Foreskin fibroblast (primary cell): ENCODE measurements at places on chromosomes 16 and 17.

DNA sequence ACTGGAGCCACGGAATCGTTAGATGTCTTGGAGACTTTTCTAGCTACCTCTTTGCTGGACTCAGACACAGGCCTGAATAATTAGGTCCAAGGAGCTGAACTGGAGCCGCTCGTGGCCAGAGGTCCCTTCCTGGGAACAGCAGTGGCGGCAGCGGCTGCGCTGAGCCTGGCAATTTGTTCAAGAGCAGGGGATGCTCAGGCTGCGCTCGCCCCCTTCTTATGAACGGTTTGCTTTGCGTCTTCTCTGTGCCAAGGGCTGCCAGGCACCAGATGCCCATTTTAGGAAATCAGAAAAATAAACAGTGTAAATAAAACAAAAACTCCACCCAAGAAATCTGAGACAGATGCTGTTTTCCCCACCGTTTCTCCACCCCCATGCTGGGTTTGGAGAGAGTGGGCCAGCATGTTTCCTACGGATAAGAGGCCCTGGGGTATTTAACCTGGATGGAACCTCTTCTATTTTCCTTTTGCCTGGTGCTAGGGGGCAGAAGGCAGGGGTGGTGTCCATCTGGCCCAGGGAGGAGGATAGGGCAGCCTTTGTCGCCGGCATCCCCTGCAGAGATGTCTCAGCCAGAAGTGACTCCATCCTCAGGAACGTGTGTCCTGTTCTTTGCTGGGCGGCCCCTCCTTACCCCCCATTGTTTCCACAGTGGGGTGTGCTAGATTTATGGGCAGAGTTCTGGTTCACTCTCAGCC lies 163.4 kb downstream of the SEC14L1 start:
- DNase-seq = peak; percentile 54

DNA sequence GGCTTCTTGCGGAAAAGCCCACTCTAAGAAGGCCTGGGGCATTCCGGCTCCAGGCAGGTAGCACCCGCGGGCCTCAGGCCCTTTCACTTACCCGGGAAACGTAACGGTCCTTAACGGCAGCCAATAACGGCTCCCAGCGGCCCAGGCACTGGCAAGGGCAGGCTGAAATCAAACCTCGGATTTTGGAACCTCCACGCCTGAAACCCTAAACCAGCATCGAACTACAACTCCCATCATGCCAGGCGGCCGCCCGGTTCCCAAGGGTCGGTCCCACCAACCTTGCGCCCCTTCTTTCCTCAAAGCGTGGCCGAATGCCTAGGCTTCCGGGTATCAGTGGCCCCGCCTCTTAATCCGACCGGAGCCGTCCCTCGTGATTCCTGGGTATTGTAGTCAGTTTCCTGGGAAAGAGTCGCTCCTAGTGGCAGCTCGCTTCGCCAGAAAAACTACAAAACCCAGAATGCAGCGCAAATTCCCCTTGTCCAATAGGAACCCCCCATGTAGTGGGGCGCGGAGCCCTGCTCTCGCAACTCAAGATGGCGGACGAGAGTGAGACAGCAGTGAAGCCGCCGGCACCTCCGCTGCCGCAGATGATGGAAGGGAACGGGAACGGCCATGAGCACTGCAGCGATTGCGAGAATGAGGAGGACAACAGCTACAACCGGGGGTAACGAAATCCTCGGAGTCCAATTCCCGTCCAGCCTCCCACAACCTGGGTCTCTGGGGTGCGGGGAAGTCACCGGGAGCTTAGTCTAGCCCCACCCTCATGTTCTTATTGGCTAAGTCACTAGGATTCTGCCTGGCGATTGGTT lies at the start of gene NMT1:
Gene NMT1 (plus strand): TSS at position 521 of the 809 bp plus-strand sequence. CDS start 13 bp downstream, at position 534.
- peak; percentile 99 for DNase-seq

- DNase-seq = no peak
Measured at GRCh38 chr16:83579436-83579835, 228.3 kb upstream of the HSBP1 start.

DNA sequence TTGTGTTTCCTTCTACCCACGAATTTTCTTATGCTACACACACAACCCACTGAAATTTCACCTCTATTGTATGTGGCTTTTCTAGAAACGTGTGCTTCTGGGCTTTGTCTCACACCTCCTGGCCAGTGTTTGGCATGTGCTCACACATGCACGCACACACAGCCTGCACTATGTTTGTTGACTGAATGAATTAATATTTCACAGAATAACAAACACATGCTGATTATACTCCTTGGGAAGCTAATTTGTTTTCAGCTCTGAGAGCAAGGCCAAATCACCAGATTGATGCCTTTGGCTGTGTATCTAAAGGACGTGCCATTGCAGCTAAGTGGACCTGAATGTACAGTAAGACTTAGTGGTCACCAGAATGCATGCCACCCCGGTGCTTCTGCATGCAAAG lies 210.7 kb downstream of the WWOX start:
- no peak for DNase-seq

DNA sequence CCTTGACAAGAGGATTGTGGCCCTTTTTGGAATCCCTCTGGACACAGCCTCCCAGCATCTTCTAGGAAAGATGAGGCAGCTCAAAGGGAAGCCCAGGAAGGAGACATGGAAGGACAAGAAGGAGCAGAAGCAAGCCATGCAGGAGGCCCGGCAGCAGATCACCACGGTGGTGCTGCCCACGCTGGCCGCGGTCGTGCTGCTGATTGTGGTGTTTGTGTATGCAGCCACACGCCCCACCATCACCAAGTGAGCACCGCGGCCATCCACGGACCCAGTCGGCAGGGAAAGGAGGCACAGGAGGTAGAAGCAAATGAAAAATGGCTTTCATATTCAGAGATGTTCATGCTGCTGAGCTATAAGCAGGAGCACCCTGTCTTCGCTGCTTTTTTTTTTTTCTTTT lies 10.9 kb upstream of the MEIOC start:
- DNase-seq = no peak

DNA sequence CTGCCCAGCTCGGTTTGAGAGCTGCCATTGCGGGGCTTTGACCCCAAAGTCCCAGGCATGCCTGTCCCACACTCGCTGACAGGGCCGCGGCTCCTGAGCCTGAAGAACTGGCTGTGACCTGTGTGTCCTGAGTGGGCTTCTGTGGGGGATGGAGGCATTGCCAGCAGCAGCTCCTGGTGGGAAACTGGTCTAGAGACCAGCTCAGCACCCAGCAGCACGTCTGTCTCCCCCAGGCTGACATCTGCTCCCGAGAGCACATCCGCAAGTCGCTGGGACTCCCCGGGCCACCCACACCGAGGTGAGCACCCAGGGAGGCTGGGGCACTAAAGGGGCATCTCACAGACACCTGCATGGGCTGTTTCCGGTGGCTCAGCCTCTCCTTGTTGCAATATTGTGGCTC lies 13.4 kb downstream of the ENDOV start:
- no peak for DNase-seq

DNA sequence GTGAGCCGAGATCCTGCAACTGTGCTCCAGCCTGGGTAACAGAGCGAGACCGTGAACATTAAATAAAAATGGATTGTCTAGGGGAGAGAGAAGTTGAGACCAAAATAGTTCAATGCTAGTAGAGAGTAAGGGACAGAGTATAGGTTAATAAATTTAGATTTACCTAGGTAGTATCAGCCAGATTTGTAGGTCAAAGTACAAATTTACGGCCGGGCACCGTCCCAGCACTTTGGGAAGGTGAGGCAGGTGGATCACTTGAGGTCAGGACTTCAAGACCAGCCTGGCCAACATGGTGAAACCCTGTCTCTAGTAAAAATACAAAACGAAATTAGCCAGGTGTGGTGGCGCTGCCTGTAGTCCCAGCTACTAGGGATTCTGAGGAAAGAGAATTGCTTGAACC lies 12.2 kb upstream of the BMERB1 start:
- no peak for DNase-seq

DNA sequence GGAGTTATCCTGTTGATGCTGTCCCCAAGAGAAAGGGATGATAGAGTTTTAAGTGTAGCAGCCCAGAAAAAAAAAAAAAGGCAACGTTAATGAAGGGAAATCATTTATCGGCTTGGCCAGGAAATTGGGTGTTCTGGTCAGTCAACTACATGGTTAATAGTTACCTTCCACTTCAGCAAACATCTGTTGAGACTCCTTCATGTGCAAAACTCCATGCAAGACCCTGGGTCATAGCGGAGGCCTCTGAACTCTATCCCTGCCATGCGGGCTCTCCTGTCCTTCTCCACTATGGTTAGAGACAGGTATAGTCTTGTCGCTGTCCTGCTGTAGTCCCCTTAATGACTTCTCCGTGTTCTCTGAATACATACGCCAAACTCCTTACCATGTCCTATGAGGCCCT lies 3.5 kb upstream of the LYRM9 start:
- DNase-seq = no peak

DNA sequence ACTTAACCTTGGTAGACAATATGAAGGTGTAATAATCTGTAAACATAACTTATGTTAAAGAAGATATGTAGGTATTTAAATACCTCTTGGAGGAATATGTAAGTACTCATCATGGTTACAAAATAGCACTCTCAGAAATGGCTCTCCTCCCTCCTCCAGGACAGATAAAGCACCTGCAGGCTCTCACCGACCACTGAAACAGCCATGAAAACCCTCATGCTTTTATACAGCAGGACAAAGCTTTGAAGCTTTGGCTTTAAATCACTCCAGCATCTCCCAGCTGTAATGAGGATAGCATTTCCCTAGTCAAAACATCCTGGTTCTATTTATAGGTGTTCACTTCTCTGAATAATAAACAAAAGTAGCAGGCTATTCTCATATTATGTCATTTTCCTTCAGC lies 69.1 kb upstream of the PMFBP1 start:
- DNase-seq = no peak

- no peak for DNase-seq
Measured at GRCh38 chr17:77697480-77698400, 260.8 kb upstream of the TNRC6C start.

- DNase-seq = no peak
Measured at GRCh38 chr17:51132964-51133319, 12.3 kb upstream of the SPAG9 start.

DNA sequence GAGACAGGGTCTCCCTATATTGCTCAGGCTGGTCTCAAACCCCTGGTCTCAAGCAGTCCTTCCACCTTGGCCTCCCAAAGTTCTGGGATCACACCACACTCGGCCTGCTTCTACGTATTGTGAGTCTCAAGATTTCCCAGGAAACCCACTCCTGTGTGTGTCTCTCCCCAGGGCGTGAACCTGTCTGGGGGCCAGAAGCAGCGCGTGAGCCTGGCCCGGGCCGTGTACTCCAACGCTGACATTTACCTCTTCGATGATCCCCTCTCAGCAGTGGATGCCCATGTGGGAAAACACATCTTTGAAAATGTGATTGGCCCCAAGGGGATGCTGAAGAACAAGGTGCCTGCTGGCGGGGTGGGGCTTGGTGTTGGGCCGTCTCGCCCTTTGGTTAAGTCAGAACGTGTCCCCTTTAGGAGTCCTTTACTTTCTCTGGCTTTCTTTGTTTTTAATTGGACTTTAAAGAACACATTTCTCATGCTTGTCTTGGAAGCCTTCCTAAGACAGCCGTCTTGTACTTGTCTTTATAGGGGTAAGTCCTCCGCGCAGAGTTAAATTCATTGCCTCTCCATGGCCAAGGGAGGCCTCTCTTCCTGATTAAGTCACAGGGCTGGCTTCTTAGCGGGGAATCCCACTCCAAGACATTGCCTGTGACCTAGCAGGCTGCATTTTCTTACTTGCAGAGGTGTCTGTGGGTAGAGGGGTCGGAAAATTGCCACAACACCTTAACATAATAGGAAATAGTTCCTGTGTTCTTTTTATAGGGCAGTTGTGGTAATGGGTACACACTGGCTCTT lies 136.4 kb downstream of the ABCC6 start:
- DNase-seq = no peak

DNA sequence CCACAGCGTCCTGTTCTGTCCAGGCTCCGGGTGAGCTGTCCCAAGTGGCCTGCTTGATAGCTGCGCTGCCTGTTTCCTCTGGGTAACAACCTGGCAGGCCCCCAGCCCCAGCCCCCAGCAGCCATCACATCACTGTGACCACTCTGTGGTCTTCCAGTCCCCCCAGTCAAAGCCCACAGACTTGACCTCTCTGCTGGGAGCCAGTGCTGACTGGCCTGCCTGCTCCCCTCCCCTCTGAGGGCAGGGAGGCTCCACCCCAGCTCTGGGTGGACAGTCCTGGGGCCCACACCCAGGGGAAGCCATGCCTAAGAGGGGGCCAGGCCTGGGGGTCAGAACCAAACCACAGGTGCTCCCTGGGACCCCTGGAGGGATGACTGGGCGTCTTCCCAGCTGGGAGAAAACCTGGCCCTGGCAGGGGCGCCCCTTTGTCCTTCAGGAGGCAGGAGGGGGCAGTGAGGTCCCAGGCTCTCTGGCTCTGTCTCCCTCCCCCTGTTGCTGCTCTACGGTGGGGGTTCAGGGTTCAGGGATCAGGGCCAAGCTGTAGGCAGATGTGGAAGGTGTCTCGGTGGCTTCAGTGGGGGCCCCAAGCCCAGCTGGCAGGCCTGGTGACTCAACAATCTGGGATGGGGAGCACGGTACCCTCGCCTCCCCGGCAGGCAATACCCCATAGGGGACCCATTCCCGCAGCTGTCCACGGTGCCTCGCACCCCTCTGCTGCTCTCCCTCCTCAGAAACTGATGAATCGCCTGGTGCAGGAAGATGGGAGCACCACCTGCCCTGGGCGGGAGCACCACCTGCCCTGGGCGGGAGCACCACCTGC lies 1.8 kb upstream of the SLC16A3 start:
- DNase-seq = no peak

DNA sequence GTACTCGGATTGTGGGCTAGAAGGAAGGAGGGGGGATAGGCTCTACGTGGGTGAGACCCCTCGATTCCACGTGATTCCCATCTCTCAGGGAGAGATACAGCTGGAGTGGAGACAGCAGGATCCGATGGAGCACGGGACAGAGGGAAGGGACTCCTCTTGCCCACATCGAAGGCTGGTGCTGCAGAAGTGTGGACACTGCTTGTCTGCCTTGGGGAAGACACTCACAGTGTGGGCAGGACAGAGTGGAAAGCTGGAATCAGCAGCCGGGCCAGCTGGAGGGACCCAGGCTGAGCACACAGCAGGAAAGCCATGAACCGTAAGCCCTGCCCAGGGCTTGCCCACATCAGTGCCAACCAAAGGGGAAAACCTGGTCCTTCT lies 42.1 kb upstream of the RPH3AL start:
- no peak for DNase-seq

DNA sequence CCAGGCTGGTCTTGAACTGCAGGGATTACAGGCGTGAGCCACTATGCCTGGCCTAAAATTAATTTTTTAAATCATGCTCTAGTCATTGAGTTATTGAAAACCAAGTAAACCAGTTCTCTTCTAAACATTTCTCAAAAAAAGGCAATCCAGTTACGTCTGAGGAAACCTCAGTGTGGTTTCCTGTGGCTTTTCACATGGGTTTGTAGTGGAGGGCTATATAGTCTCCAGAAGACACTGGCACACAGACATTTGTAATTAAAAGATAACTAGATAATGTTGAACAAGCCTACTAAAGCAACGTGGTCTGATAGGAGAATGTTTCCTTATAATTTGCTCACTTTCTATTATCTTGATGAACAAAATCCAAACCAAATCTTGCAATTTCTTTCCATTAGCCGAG lies 5.2 kb upstream of the TOB1 start:
- no peak for DNase-seq

- no peak for DNase-seq
Measured at GRCh38 chr17:82408288-82408937, 9.7 kb upstream of the HEXD start.

- no peak for DNase-seq
Measured at GRCh38 chr17:7042501-7043181, 1.3 kb downstream of the SLC16A11 start.
